Astrocyte (in vitro differentiated cells and primary cell): ENCODE measurements at places on chromosomes 6 and 20. TPM values are rescaled to one million over a fixed set of nuclear protein-coding genes. Genes with fewer than 3 reads are reported as not detected.
A peak's percentile ranks its signal among the peaks of the same experiment; 100 is the strongest.

CD109 gene
- total RNA-seq = 18.3 and 22.9 TPM in 2 replicates

ADGRF4 gene
- 1.2 and 1.4 TPM in 2 replicates for total RNA-seq

DNA sequence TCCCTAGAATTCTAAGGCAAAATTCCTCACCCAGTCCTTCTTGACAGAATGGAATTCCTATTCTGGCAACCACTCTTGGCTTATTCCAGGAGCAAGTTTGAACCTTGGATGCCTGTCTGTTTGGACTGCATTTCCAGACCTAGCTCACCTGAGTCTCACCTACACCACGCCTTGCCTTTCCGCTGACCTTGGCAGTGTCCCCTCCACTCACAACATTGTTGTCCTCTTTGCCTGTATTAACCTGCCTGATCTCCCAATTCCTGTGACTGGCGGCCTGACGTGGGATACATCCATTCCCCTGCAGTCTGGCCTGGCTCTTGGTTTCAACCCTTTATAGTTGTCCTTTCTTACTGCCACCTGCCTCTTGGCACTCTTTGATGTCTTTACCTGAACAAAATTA is 281.4 kb upstream of the SOX4 start:
- H3K4me1 ChIP-seq = no peaks in the 10 kb centered on the region
- H3K27me3 ChIP-seq = no peaks in the 10 kb centered on the region
- no peak overlapping the region for H3K27ac ChIP-seq
- no peak overlapping the region for H3K4me3 ChIP-seq
- H3K36me3 ChIP-seq = no peaks in the 10 kb centered on the region

GRCh38 chr20:45320948-45321595 is 13.0 kb upstream of the MATN4 start:
- no peak overlapping the region for H3K4me3 ChIP-seq
- no peak for DNase-seq
- H3K27me3 ChIP-seq = peaks cover 13% of the 10 kb centered on the region
- H3K36me3 ChIP-seq = peaks cover 9% of the 10 kb centered on the region

- H3K4me1 ChIP-seq = no peaks in the 10 kb centered on the region
- H3K27me3 ChIP-seq = no peaks in the 10 kb centered on the region
- H3K4me3 ChIP-seq = no peak overlapping the region
- no peak overlapping the region for H3K27ac ChIP-seq
- H3K36me3 ChIP-seq = no peaks in the 10 kb centered on the region
Measured at GRCh38 chr6:29525311-29525639, 34.3 kb downstream of the UBD start.

- no peak for DNase-seq
- no peaks in the 10 kb centered on the region for H3K36me3 ChIP-seq
- H3K27ac ChIP-seq = no peak overlapping the region
- no peak overlapping the region for H3K4me3 ChIP-seq
- no peaks in the 10 kb centered on the region for H3K27me3 ChIP-seq
- H3K4me1 ChIP-seq = no peaks in the 10 kb centered on the region
Measured at GRCh38 chr6:76790881-76791280, 672.4 kb downstream of the HTR1B start.

- H3K4me3 ChIP-seq = no peak overlapping the region
- peaks cover 44% of the 10 kb centered on the region for H3K27me3 ChIP-seq
- H3K4me1 ChIP-seq = peaks cover 4% of the 10 kb centered on the region
Measured at GRCh38 chr20:1965520-1966351, 28.1 kb downstream of the PDYN start.

DNA sequence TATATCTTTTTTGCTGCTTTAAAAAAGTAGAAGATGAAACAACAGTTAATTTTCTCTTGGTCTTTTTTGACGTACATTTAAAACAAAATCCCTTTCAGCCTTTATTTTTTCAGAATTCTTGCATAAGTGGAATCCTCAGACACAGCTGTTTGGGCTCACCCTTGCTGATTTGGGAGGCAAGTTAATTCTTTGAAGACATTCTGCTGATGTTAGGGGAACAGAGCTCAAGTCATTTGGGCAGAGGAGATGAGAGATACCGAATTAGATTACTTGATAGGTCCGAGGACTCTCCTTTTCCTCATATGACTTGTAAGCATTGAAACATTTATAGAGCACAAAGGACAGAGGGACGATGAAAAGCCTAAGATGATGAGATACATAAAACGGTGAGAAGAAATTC is 567.9 kb upstream of the CITED2 start:
- peaks cover 15% of the 10 kb centered on the region for H3K4me1 ChIP-seq
- no peaks in the 10 kb centered on the region for H3K27me3 ChIP-seq
- no peaks in the 10 kb centered on the region for H3K36me3 ChIP-seq
- peak overlapping the region; percentile 72 for H3K27ac ChIP-seq
- H3K4me3 ChIP-seq = no peak overlapping the region

GRCh38 chr20:24816907-24817306 is 132.2 kb upstream of the CST7 start:
- no peaks in the 10 kb centered on the region for H3K27me3 ChIP-seq
- H3K4me3 ChIP-seq = no peak overlapping the region
